Left ventricle myocardium superior (tissue), 1 donor: ENCODE measurements at places on chromosomes 5 and 9. TPM values are rescaled to one million over a fixed set of nuclear protein-coding genes. Genes with fewer than 3 reads are reported as not detected.

Gene TMOD1
- 205 TPM for total RNA-seq

Gene PCA3
- not detected for total RNA-seq

Gene RNF180
- total RNA-seq, result 12.5 TPM

Gene RGS7BP
- 6.4 TPM for total RNA-seq

GRCh38 chr5:57983426-57983825, 476.5 kb downstream of the PLK2 start:
- no peak for DNase-seq

DNA sequence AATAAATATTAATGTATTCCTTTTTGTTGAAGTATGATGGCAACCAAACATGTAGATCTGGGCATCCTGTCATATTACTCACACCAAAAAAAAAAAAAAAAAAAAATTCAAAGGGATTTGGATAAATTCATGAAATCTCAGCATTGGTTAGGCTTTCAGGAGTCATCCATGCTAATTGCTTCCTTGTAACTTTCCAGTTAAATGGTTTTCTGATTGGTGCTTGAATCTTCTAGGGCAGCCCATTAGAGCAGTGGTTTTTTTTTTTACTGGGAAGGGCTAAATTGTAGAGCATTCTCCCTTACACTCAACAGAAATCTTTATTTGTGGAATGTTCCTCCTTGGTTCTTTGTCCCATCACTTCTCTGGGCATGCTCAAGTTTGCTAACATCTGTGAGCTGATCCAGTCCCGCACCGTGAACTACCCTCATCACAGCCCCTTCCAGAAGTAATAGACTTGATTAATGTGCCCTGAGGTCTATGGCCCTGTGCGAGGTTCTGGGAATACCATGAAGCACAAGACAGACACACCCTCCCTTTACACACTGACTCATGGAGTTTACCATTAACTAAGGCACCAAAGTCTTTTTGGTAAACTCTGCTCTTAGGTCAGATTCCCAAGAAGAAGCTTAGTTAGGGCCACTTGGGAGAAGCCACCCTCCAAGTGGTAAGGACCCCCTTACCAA, 56.0 kb downstream of the RGS3 start:
- DNase-seq, result no peak

DNA sequence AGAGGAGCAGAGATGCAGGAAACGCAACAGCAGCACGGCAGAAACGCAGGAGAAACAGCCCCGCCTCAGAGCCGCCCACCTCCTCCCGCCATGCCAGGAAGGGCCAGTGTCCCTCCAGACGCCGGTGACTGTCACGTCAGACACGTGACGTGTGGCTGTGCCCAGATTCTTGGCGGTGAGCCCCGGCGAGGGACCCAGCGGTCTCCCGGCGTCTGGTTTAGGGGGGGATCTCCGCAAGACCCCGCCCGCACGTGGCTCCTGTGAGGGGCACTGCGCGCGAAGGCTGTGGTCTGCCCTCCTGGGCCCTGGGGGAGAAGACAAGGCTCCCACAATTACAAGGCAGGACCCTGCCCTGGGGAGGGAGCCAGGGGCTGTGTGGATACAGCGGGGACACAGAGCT, 2.4 kb upstream of the LCN8 start:
- no peak for DNase-seq

- no peak for DNase-seq
Observed at GRCh38 chr5:132505641-132506040, 15.1 kb upstream of the IRF1 start.

- no peak for DNase-seq
Observed at GRCh38 chr9:91032121-91032531, 230.5 kb downstream of the SYK start.

DNA sequence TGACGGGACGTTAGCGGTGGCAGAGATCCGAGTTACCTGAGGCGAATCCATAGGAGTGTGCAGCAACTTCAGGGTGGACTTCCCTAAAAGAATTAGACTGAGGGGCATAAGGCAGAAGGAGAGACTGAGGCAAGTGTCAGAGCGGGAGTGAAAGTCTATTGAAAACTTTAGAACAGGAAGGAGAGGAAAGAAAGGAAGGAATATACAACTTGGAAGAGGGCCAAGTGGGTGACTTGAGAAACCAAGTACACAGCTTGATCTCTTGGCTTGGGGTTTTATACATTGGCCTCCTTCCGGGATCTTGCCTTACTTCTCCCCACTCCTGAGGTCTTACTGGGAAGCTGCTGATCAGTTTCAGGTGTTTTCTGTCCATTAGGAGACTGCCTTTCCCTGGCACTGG, 84.9 kb downstream of the SNX18 start:
- DNase-seq, result no peak

DNA sequence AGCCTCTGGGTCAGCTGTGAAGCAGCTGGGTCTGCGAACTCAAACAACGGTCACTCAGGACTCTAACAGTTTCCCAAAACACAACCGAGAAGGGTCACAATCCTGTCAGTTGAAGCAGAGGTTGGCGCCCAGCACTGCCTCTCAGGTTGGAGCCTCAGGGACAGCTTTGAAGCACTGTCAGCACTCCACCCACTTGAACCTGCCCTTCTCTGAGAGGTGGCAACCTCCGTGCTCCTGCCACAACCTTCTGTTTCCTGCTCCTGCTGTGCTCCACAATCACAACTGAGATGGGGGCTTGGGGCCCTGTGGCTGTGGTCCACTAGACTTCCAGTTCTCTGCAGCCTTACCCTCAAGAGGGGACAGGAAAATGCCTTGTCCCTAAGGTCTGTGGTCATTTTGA, 21.7 kb upstream of the LCP2 start:
- no peak for DNase-seq

DNA sequence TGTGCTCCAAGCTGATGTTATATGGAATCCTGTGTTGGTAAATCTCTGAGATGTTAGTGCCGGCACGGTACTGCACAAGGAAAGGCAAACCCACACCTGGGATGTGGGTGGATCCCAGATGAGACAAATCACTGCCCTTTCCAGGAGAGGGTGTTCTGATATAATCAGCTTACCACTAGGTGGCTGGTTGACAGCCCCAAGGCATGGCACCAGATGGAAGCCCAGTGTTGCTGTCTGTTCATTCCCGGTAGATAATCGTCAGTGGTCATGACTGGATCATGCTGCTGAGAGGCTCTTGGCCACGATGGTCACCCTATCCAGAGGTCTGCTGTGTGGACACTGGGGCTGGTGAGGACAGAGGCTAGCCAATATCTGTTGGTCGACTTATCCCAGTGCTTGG, 184.0 kb downstream of the CACNA1B start:
- no peak for DNase-seq

- DNase-seq, result no peak
Observed at GRCh38 chr5:123997462-123998215, 485.7 kb downstream of the CSNK1G3 start.

- no peak for DNase-seq
Observed at GRCh38 chr9:109203761-109204360, 36.8 kb upstream of the FRRS1L start.

GRCh38 chr5:145237843-145238242, 597.3 kb downstream of the PRELID2 start:
- DNase-seq, result no peak

GRCh38 chr9:91258451-91258850, 103.3 kb downstream of the AUH start:
- DNase-seq, result no peak

- no peak for DNase-seq
Observed at GRCh38 chr9:110126499-110126941, 81.4 kb downstream of the C9orf152 start.

GRCh38 chr9:112884721-112885120, 6.0 kb downstream of the SLC46A2 start:
- no peak for DNase-seq

DNA sequence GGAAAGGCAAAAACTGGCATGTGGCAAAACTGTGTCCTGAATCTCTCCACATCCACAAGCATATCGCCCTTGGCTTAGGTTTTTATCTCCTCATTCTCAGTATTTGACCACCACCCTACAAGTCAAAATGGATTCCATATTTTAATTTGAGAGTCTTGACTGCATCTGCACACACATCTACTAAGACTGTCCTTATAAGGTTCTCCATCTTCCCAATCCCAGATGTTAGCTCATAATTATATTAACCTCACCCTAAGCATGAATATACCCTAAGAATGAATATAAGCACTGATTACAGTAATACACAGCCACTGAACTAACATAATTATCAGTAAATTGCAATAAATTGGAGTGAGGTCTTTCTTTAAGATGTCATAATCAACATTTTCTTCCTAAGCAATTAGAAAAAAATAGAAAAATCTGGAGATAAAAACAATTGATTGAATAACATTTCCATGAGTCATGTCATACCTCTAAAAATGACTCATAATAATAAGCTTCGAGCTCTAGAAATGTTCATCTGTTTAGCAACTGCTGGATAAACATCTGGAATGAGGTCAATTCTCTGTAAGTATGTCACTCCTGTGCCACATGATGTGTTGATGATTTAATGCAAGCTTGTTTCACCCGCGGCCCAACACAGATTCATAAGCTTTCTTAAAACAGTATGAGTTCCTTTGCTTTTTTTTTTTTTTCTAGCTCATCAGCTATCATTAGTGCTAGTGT, 39.9 kb upstream of the PAM start:
- DNase-seq, result no peak

DNA sequence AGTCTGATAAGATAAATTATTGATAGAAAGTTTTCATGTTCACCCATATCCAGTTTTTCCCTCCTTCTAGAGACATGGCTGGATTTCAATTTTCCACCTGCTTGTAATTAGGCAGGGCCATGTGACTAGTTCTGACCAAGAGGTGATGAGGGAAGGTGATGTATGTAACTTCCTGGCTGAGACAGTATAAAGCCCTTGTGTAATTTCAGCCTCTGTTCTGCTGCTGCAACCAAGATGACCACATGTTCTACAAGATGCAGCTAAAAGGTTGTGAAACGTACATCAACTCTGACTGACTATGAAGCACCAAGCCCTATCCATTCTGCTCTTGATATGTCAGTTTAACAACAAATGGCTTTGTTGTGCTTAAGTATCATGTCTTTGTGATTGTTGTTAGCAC, 376.5 kb upstream of the DAB2 start:
- DNase-seq, result no peak

DNA sequence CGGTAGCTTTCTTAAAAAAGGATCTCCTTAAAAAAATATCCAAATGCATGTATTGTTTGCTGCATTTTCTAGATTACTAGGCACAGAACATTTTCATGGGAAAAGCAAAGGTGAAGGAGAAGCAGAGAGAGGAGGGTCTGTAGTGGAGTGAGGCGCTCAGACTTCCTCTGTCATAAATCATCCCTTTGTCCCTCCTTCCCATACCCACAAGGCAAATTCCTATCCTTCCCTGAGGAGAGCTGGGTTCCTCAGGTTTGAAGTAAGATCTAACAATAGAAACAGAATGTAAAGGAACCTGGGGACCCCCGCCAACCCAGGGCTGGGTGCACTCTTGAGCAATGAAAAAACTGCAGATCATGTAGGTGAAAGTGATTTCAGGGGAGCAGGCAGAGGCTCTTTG, 149.2 kb upstream of the ANKH start:
- no peak for DNase-seq

GRCh38 chr5:178630475-178630930, 3.7 kb upstream of the CLK4 start:
- no peak for DNase-seq

GRCh38 chr9:92660266-92660665, 9.7 kb downstream of the IPPK start:
- DNase-seq, result no peak
